Activated T-cell treated with anti-CD3 and anti-CD28 coated beads for 24 hours (primary cell): ENCODE measurements at places on chromosomes 2 and 18.

DNA sequence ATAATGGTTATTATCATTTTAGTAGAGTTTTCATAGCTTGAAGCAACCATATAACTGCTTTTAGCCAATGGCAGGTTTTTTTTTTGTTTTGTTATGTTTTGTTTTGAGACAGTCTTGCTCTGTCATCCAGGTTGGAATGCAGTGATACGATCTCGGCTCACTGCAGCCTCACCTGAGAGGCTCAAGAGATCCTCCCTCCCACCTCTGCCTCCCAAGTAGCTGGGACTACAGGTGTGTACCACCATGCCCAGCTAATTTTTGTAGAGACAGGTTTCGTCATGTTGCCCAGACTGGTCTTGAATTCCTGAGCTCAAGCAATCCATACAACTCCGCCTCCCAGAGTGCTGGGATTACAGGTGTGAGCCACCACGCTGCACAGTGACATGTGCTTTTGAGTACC is 117.5 kb upstream of the GAREM1 start:
- no peak for DNase-seq

GRCh38 chr2:2448178-2448577 is 117.1 kb upstream of the MYT1L start:
- no peak for DNase-seq

GRCh38 chr2:197248623-197249022 is 62.0 kb downstream of the ANKRD44 start:
- DNase-seq: no peak

DNA sequence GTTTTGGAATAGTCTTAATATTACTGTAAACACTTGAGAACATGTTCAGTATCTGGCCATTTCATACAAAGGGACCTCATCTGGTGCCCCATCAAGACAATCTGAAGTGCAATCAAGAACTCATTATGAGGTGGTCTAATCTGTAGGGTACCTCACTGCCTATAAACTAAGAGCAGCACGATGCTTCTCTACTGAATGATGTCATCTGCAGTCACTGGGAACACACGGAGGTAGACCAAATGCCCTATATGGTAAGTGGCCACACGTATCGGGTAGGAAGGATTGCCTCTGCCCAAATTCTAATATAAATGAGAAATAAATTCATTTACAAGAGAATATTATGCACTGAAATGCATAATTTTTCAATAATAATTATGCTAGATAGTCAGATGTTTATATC is 90.4 kb downstream of the SLC8A1 start:
- DNase-seq: no peak

- DNase-seq: no peak
These were observed 126.8 kb downstream of the ACOXL start for GRCh38 chr2:110858993-110859701.

GRCh38 chr2:235025800-235026536 is 74.2 kb downstream of the SH3BP4 start:
- DNase-seq: no peak

- DNase-seq: no peak
These were observed 47.4 kb upstream of the RAPH1 start for GRCh38 chr2:203582468-203582867.

GRCh38 chr2:158489366-158490112 is 32.8 kb downstream of the PKP4 start:
- no peak for DNase-seq

DNA sequence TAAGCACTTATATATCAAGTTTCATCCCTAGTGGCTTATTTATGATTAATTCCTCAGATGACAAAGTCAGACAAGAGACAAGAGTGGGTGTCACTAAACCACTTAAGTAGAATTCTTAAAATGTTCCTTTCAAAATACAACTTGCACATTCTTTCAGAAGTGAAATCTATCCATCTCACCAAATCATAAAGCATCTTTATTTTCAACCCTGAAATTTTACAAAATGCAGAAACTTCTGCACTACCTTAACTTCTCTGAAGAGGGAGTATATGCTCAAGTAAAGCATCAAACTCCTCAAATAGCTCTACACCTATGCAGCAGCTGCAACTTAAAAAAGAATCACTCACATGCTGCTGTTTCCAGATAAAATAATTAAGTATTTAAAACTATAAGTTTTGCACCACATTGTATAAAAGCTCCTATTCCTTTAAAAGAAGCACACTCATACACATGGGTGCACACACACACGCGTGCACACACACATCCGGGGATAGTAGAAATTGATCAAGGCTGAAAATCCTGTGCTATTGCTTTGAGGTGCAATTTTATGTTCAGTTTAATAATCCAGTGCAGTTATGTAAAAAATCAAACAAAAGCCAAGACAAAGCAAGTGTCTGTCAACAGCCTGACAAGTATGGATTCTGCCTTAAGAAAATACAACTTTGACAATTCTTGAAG is 244.5 kb downstream of the TCF4 start:
- no peak for DNase-seq

DNA sequence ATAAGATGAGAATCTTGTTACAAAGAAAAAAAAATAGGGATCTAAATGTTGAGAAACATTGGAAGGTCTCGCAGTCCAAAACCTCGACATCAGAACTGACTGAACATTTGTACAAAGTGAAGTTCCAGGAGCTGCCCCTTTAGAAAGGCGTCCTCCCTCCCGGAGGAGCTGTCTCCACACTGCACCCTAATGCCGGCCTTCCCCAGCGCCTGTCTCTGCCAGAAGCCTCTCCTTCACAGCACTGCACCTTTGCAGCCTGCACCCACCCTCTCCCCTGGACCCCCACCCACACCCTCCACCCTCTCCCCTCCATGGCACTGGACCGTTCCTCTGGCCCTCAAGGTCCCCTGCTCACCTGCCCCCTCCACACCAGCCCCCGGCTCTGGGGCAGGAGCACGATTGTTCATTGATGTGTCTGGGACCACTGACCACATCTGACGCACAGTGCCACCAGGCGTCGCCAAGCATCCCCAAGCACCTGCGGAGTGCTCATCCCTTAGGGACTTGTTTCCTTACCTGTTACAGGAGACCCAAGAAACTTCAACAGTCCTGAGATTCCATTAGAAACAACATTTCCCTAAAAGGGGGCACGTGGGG is 90.3 kb upstream of the SNTG2 start:
- DNase-seq: no peak

- no peak for DNase-seq
These were observed 31.8 kb upstream of the DLX1 start for GRCh38 chr2:172053486-172053885.

DNA sequence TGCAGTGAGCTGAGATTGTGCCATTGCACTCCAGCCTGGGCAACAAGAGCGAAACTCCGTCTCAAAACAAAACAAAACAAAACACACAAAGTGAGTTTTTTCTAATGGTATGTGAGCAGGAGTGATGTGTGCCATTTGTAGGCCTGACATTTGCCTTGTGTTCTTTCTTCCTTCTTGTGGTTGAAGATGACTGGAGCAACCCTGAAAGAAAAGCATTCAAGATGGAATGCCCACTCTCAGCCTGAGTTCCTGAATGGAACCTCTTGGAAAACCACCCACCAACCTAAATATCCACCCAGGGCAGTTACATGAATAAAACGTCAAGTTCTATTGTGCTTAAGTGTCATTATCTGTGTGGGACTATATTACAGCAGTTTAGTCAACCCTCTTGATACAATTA is 26.5 kb downstream of the PGAP1 start:
- DNase-seq: no peak

DNA sequence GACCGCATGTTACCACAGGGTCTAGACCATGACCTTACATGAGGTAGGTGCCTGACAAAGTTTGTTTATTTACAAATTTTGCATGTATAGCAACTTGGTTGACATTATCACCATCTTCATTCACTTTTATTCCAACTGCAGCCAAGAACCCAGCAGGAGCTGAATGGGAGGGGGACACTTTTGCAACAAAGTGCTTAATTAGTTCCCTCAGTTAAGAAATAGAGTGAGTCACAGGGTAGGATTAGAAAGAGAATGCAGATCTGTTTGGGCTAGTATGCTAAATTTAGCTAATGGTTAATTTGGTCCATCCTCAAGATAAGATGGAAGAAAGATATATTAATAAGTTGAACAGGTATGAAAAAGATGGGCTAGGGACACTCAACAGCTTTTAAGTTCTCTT is 678.9 kb downstream of the ARHGAP15 start:
- no peak for DNase-seq

DNA sequence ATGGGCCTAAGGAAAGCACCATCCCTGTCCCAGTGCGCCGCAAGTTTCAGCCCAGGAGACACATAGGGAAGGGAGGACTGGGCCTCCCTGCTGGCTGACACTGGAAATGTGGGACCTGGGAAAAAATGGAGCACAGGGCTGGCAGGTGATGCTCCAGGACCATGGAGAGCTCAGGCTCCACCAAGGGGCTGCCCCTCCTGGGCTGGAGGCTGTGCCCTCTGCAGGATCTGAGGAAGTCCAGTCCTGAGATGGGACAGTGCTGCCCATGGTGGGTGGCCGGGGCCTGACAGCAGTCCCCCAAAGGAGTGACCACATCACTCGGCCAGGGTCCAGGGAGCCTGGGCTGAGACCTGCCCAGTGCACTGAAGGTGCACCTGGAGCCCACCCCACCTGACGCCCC is 108.6 kb upstream of the TEKT4 start:
- DNase-seq: no peak

DNA sequence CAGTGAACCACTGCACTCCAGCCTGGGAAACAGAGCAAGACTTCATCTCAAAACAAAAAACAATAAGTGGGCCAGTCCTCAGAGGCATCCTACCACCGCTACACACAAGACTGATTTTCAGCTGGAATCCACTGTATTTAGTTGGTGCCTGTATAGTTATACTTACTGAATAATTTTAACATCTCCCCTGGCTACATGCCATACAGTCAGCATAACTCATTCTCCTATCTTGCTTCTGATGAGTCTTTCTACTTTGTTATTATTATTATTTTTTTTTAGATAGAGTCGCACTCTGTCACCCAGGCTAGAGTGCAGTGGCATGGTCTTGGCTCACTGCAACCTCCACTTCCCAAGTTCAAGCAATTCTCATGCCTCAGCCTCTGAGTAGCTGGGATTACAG is 19.9 kb upstream of the CAB39 start:
- DNase-seq: no peak

GRCh38 chr2:221726894-221727513 is 154.9 kb upstream of the EPHA4 start:
- DNase-seq: no peak

- no peak for DNase-seq
These were observed 71.7 kb downstream of the PTRHD1 start for GRCh38 chr2:24721470-24721869.

DNA sequence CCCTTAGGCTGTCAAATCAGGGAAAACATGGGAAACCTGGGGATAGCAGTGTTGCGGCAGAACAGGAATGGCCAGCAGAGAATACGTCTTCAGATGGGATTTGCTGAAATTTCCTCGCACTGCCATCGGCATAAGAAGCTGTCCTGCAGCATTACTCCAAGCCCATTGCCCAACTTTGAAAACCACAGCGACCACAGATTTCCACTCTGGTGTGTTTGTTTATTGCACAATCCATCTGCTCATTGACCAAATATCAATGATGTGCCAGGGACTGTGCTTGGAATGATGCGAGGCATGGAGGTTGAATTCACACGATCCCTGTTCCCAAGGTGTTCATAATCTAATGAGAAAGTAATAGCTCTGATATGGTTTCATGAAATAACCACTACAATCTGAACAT is 383.3 kb upstream of the MYT1L start:
- no peak for DNase-seq

- no peak for DNase-seq
These were observed 9.0 kb downstream of the CCDC68 start for GRCh38 chr18:54950221-54950620.

DNA sequence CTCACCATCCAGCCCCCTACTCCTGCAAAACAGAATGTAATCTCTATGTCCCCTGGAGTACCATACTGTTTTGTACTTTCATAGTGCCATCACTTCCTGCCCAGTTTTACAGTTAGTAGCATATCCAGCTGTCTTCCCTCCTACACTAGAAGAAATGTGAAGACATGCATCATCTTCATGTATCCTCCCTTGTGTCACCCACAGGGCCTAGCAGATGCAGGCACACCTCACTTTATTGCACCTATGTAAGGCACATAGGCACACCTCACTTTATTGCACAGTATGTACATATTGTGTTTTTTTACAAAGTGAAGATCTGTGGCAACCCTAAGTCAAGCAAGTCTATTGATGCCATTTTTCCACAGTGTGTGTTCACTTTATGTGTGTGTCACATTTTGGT is 12.0 kb downstream of the DNAJC27 start:
- no peak for DNase-seq

GRCh38 chr2:16104315-16104948 is 164.1 kb downstream of the MYCN start:
- DNase-seq: no peak

- DNase-seq: no peak
These were observed 113.8 kb downstream of the AGAP1 start for GRCh38 chr2:235607546-235608199.

- no peak for DNase-seq
These were observed 22.6 kb upstream of the ID2 start for GRCh38 chr2:8659092-8659734.

DNA sequence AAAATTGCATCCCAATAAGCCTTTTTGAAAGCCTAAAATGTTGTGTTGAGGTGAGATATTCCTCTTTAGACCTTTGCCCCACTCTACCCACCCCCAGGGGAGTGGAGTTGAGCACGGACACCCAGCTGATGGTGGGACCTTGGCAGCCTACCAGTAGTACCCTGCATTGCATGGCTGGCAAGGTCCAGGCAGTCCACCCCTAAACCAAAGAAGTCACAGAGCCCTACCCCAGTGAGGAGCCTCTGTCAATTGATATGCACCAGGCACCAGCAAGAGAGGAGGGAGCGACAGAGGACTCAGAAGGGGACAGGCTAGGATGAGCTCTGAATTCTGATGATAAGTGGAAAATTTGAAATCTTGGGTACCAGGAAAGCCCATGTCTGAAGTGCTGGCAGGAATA is 38.6 kb downstream of the MARCO start:
- DNase-seq: no peak

GRCh38 chr2:101967826-101968513 is 23.8 kb upstream of the IL1R2 start:
- DNase-seq: no peak

- DNase-seq: no peak
These were observed 107.5 kb upstream of the EML6 start for GRCh38 chr2:54615832-54616534.

GRCh38 chr2:238882082-238882755 is 34.3 kb downstream of the TWIST2 start:
- DNase-seq: no peak

DNA sequence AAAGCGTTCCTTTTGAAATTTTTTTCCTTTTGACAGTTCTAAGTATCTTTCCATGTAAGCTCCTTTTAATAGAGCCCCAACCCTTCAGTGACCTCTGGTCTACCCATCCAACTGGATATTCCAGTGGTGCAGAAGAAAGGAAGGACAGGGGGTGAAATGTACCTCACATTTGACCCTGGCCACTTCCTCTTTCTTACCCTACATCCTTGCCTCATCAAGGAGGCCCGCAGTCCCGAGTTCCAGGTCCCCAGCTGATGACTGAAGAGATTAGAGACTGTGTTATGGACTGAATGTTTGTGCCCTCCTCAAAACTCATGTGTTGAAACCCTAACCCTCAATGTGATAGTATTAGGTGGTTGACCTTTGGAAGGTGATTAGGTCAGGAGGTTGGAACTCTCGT is 158.1 kb downstream of the RBM43 start:
- no peak for DNase-seq
